Vagina (tissue), 2 donors: ENCODE measurements at places on chromosomes 12 and 14.

GRCh38 chr12:108117163-108117849 is 11.8 kb upstream of the WSCD2 start:
- H3K4me1 ChIP-seq: peaks cover 33% of the 10 kb centered on the region
- no peak for DNase-seq
- no peaks in the 10 kb centered on the region for H3K36me3 ChIP-seq
- H3K4me3 ChIP-seq: no peak overlapping the region
- H3K27me3 ChIP-seq: no peaks in the 10 kb centered on the region

- DNase-seq: no peak
- no peaks in the 10 kb centered on the region for H3K27me3 ChIP-seq
- H3K27ac ChIP-seq: peak overlapping the region; percentile 81
- H3K4me1 ChIP-seq: peaks cover 14% of the 10 kb centered on the region
These were observed 2.9 kb upstream of the FLRT2 start for GRCh38 chr14:85527006-85527405.

DNA sequence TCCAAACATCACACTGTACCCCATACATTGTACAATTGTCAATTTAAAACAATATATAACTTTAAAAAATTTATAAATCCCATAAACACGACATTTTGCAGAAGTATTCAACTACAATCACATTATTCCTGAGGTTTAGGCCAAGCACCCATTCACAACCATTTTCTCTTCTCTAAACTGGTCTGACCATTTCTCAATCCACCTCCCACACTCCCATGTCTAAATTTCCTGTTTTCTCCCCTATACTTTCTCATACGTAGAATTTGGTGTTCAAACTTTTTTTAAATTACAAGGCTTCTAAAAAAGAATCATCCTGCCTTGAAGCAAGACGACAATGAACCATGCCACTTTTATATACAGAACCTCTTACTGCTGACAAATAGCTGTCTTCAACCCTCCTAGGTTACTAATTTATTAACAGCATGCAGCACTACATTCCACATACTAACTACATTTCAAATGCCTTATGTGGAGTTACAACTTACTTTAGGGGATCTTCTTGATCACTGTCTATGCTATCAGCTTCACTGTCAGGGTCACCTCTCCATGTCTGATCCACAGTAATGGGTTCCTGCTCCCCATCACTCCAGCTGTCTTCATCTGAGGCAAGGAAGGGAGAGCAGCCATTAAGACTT is 3.4 kb downstream of the KANSL2 start:
- H3K4me3 ChIP-seq: no peak overlapping the region
- H3K4me1 ChIP-seq: peaks cover 70% of the 10 kb centered on the region
- H3K27me3 ChIP-seq: no peaks in the 10 kb centered on the region
- no peak for DNase-seq

DNA sequence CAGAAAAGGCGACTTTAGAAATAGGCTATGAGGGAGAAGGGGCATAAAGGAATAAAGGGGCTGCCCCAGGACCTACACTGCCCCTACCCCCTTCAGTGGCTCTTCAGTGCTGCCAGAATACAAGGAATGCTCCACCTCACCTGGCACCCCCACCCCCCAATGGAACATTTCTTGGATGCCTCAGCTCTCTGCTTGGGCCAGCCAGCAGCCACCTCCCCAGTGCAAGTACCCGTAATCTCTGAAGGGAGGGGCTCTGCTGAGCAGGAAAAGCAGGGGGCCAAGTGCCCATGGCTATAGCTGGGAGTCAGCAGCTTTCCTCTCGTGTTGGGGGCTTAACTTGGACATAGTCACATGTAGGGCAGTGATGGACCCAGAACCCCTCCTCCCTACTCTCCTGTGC is 33.3 kb downstream of the BAZ2A start:
- H3K27ac ChIP-seq: no peak overlapping the region
- no peaks in the 10 kb centered on the region for H3K27me3 ChIP-seq
- no peak overlapping the region for H3K4me3 ChIP-seq
- H3K4me1 ChIP-seq: peaks cover 10% of the 10 kb centered on the region
- DNase-seq: no peak

DNA sequence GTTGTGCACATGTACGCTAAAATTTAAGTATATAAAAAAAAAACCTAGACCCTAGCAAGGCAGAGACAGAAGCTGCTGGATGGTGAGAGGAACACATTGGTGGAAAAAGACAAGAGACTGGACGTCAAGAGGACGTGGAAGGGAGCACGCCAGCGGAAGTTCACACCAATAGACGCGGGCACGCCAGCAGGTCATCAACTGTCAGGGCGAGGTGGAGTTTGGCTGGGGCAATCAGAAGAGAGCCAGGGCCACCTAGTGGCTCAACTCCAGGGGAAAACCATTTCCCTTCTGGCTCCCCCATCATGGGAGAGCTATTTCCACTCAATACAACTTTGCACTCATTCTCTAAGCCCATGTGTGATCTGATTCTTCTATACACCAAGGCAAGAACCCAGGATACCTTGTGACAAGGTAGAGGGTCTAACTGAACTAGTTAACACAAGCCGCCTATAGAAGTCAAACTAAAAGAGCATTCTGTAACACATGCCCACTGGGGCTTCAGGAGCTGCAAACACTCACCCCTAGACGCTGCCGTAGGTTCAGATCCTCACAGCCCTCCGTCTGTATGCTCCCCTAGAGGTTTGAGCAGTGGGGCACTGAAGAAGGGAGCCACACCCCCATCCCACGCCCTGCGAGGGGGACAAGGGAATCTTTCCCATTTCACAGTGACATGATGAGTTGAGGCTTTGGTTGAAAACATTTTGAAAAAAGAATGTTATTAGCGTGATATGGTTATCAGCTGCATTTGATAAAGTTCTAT is 702.7 kb downstream of the TMTC2 start:
- no peaks in the 10 kb centered on the region for H3K27me3 ChIP-seq
- DNase-seq: no peak
- no peaks in the 10 kb centered on the region for H3K36me3 ChIP-seq
- H3K4me3 ChIP-seq: no peak overlapping the region

DNA sequence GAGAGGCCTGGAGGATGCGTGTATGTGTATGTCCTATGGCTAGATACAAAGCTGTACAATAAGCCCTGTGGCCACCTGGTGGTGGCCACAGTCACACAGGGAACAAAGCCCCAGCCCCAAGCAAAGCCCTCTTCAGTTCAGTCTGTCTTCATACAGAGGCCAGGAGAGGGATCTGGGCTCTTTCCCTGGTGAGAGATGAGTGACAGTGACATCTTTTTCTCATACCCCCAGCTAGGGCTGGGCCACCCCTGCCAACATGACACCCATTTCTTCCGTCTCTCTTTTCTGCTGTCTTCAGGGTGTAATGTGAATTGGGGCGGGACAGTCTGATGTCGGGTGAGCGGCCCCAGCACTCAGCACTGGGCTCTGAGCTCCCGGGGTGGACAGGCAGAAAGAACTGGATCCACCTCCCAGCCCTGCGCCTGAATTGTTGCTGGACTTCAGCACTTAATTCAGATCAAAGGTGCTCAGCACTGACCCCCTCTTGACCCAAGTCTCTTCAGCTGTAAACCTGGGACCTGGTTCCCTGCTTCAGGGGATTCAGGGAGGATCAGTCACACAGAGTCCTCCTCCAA is 59.8 kb downstream of the SERPINA3 start:
- no peaks in the 10 kb centered on the region for H3K36me3 ChIP-seq
- no peaks in the 10 kb centered on the region for H3K4me1 ChIP-seq
- DNase-seq: peak; percentile 81

- no peak overlapping the region for H3K27ac ChIP-seq
- no peak overlapping the region for H3K4me3 ChIP-seq
- no peaks in the 10 kb centered on the region for H3K27me3 ChIP-seq
- H3K4me1 ChIP-seq: peaks cover under 1% of the 10 kb centered on the region
These were observed 40.7 kb upstream of the FUT8 start for GRCh38 chr14:65371784-65372183.

DNA sequence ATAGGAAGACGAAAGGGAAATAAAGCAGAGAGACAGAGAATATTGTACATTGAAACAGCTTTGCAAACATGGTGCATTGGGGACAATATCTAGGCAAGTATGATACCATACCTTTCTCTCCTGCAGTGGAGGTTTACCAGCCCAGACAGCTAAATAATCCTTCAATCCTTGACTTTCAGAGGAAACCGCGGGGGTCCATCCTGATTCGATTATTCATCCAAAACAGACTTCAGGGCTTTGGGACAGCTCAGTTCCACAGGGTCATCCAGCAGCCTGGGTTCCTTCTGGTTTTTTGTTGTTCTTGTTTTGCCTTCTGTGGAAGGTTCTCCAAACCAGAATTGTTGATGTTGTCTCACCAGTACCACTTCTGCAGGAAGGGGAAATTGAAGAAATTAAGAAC is 81.5 kb downstream of the LGR5 start:
- no peaks in the 10 kb centered on the region for H3K4me1 ChIP-seq
- H3K4me3 ChIP-seq: no peak overlapping the region
- no peak overlapping the region for H3K27ac ChIP-seq
- no peaks in the 10 kb centered on the region for H3K27me3 ChIP-seq
- DNase-seq: no peak

DNA sequence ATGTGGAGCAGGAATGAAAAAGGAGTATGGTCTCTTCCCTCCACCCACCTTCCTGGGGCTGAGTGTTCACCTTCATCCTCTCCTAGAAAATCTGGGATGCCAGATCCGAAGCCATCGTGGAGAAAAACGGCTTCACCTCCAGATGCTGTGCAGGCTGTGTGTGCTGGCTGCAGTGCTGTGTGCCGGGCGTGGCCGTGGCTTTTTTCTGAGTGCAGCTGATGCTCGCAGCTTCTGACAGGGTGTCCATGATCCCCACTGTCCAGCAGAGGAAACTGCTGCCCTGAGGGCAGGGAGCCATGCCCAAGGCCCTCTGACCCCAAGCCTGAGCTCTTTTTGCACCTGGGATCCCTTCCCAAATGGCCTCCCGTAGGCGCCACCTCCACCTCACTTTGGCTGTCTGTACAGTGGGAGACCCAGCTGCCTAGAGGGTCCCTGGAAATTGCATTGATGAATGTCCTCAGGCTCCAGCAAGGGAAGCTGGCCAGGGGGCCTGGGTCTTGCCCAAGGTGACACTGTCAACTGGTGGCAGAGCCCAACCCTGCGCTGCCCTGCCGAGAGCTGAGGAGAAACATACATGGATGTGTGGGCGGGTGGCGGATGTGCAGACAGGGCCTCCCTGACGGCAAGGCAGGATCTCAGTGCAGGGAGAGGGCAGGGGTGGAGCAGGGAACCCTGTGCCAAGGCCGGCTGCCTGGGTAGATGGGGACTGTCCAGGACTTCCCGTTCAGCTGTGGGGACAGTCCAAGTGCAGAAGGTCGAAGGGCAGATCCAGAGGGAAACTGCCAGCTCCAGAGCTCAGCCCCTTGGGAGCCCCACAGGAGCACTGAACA is 53.3 kb downstream of the BEGAIN start:
- DNase-seq: peak; percentile 75
- no peak overlapping the region for H3K27ac ChIP-seq
- peaks cover 13% of the 10 kb centered on the region for H3K4me1 ChIP-seq
- no peaks in the 10 kb centered on the region for H3K27me3 ChIP-seq
- no peaks in the 10 kb centered on the region for H3K36me3 ChIP-seq
- H3K4me3 ChIP-seq: no peak overlapping the region

DNA sequence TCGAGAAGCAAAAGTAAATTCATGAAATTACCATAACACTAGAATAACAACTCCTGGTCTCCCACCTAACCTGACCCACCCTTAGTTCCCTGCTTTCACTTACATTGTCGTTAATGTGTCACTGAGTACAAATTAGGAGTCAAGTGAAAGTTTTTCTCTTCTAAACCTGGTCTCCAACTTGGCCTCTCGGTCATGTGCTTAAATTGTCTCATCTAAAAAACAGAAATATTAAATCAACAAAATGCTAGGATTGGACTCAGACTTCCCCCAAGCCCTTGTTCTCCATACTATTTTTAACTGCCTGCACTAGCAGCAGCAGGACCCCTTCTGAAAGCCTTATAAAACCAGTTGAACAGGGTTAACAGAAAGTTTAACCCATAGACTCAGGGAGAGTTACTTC is 1.8 kb upstream of the BTG1 start:
- no peak for DNase-seq
- H3K4me1 ChIP-seq: no peaks in the 10 kb centered on the region
- H3K27ac ChIP-seq: peak overlapping the region; percentile 97
- H3K4me3 ChIP-seq: no peak overlapping the region

GRCh38 chr12:76863837-76864236 is 15.0 kb downstream of the CSRP2 start:
- no peaks in the 10 kb centered on the region for H3K27me3 ChIP-seq
- DNase-seq: no peak
- H3K4me1 ChIP-seq: no peaks in the 10 kb centered on the region

DNA sequence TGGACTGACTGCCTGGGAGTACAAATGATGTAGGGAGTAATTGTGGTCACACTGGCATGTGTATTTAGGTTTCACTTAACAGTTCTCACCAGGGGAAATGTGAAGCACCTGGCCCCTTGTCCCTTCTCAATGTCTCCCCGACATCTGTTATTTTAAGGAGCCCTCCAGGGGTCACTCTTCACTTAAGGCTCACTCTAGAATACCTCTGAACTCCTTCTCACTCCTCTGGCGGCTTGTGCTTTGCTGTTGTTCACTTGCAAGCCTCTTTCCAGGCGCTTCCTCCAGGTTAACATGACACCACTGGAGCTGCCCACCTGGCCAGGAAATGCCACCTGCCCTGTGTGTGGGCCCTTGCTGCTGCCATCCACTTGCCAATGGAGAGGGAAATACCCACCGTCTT is 56.5 kb upstream of the GZMB start:
- H3K27ac ChIP-seq: no peak overlapping the region
- no peaks in the 10 kb centered on the region for H3K36me3 ChIP-seq
- no peak overlapping the region for H3K4me3 ChIP-seq
- no peaks in the 10 kb centered on the region for H3K4me1 ChIP-seq

DNA sequence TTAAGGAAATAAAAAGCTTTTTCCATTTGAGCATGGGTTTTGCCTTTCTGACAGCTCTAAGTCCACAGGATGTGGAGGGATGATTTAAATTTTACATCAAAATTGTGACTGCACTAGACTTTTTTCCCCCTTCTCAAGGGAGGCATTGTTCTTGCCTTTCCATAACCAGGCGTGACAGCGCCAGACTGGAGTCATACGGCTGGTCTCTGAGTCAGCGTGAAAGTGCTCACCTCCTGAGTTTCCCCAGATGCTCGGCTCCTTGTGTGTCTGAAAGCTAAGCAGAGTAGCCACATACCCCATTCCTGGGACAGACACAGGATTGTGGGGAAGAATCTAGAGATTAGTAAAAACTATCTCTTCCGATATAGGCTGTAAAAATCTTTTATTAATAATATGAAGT is 43.1 kb downstream of the SOX5 start:
- no peaks in the 10 kb centered on the region for H3K27me3 ChIP-seq
- no peak for DNase-seq
- H3K4me1 ChIP-seq: no peaks in the 10 kb centered on the region
- H3K4me3 ChIP-seq: no peak overlapping the region
- no peaks in the 10 kb centered on the region for H3K36me3 ChIP-seq
- H3K27ac ChIP-seq: no peak overlapping the region

DNA sequence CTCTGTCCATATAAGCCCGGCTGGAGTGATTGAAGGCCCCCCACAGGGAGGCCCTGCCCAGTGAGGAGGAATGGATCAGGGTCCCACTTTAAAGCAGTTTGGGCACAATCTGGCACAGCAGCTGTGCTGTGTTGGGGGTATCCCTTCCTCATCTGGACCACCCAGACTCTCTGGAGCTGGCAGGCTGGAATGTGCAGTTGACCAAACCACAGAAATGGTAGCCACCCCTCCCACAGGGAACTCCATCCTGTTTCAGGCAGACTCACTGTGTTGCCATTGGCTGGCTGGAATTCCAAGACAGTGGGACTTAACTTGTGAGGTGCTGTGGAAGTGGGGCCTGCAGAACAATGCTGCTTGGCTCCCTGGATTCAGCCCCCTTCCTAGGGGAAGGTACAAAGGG is 53.5 kb upstream of the YARS2 start:
- H3K4me1 ChIP-seq: no peaks in the 10 kb centered on the region
- no peaks in the 10 kb centered on the region for H3K36me3 ChIP-seq

GRCh38 chr14:101584055-101584859 is 23.0 kb downstream of the DIO3 start:
- DNase-seq: no peak
- no peaks in the 10 kb centered on the region for H3K36me3 ChIP-seq
- H3K4me1 ChIP-seq: no peaks in the 10 kb centered on the region
- H3K4me3 ChIP-seq: peak overlapping the region; percentile 37
